NCI-H524 treated with DMSO at 0.1 percent for 48 hours (cell line): ENCODE measurements at places on chromosomes 7 and 10.

DNA sequence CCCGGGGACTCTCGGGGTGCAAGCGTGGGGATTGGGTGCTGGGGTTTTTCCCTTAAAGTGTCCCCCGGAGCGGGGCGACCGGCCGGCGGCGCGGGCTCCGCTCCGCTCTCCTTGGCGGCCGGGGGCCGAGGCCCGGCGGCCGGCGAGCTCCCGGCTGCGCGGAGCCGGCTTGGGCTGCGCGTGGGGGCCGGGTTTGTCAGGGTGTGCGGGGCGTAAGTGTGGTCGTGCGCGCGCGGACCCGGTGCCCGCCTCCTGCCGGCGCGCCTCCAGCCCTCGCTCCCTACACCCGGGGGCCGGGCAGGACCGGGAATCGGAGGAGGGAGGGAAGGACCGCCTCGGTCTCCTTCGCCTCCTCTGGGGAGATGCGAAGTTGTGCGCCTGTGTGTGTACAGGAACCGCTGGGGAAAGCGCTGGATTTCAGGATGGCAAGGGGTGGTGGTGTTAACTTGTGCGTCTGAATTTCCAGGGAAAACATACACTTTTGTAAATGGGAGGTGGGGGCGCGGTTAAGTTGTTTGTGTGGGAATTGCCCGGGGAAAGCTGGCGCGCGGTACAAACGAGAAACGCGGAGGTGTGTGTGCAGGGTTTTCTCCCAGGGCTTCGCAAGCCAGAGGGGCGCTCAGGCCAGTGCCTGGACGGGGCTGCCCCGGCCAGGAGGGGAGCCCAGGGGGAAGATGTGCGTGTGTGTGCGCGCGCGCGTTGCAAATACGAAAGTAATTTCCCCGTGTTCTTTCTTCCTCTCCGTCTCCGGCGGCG is 737 bp downstream of the ZMIZ1 start:
- DNase-seq, result no peak

DNA sequence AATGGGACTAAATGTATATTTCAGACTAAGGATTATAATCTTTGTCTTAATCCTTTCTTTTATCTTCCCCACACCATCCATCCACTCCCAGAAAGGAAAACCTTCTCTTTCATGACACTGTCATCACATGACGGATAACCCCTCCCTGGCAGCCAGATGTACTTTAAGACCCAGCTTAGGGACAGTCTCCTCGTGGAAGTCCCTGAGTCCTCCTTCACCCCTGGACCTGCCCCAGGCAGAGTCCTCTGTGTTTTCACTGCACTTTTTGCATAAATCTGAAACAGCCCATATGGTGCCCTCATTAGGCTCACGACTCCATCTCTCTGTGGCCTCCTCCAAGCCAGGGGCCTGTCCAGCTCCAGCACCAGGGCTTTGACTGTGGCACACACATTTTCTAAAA is 16.0 kb downstream of the NRAP start:
- no peak for DNase-seq

- DNase-seq, result peak; percentile 89
Measured at GRCh38 chr7:3272691-3273141, 28.3 kb upstream of the SDK1 start.

GRCh38 chr7:22544245-22544644 is 44.3 kb upstream of the STEAP1B start:
- no peak for DNase-seq

DNA sequence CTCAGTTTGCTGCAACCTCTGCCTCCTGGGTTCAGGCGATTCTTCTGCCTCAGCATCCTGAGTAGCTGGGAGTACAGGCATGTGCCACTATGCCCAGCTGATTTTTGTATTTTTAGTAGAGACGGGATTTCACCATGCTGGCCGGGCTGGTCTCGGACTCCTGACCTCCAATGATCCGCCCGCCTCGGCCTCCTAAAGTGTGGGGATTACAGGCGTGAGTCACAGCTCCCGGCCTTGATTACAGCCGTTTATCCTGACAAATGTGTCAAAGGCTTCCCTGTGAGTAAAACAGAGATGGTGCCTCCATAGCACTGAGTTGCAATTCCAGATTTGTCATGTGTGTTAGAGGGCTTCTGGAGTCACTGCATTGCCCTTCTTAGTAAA is 273.7 kb downstream of the CCDC3 start:
- no peak for DNase-seq

GRCh38 chr10:110553905-110554304 is 13.6 kb upstream of the SMC3 start:
- no peak for DNase-seq

DNA sequence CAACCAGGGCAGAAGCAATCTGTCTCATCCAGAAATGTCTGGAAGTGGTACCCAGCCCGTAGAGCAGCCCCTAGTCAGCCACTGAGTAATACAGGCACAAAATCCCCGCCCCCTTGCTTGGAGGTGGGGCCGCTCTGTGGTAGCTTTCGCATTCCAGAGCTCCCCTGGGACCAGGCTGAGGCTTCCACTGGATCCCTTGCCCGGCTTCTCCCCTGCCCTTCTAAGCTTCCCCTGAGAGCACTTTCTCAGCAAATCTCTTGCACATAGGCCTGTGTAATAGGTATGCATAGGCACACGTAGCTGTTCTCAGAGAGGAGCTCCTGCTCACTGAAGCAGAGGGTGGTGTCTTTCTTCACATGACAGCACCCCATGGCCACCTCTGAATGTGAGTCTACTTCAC is 144.2 kb downstream of the BMS1 start:
- DNase-seq, result no peak

DNA sequence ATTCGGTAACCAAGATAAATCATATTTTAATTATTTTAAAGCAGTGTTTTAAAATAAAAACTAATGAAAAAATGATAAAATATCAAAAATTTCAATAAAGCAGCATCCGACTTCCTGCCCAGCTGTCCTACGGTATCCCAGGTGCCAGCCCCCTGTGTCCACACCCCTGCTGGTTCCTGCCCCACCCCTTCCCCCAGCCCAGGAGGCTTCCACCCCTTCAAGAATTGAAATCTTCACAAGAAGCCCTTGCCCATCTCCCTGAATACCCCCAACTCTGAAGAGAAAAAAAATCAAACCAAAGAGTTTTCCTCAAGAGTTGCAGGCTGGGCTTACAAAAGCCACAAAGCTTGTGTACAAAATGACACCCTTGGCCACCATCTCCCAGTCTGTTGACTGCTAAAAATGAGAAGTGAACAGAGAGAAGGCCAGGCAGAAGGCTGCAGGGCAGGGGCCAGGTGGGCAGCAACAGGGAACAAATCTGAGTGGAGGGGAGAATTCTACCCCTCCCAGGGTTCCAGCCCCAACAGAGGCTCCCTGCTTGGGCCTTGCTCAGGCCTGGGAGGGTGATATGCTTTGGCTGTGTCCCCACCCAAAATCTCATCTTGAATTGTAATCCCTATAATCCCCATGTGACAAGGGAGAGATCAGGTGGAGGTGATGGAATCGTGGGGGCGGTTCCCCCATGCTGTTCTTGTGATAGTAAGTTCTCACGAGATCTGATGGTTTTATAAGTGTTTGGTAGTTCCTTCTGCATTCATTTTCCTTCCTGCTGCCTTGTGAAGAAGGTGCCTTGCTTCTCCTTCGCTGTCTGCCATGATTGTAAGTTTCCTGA is 14.5 kb downstream of the GPRIN2 start:
- DNase-seq, result no peak

- no peak for DNase-seq
Measured at GRCh38 chr7:134567368-134567767, 18.5 kb downstream of the AKR1B15 start.

- DNase-seq, result no peak
Measured at GRCh38 chr7:81002421-81002820, 83.6 kb upstream of the SEMA3C start.

GRCh38 chr10:26914898-26915297 is 54.1 kb upstream of the ABI1 start:
- DNase-seq, result no peak

GRCh38 chr7:129228633-129229032 is 3.8 kb downstream of the AHCYL2 start:
- DNase-seq, result no peak

GRCh38 chr7:70590126-70590854 is 541.7 kb upstream of the GALNT17 start:
- DNase-seq, result no peak

- DNase-seq, result no peak
Measured at GRCh38 chr10:8614054-8614565, 559.6 kb downstream of the GATA3 start.

- DNase-seq, result no peak
Measured at GRCh38 chr7:121404348-121404747, 8.2 kb upstream of the FAM3C start.

DNA sequence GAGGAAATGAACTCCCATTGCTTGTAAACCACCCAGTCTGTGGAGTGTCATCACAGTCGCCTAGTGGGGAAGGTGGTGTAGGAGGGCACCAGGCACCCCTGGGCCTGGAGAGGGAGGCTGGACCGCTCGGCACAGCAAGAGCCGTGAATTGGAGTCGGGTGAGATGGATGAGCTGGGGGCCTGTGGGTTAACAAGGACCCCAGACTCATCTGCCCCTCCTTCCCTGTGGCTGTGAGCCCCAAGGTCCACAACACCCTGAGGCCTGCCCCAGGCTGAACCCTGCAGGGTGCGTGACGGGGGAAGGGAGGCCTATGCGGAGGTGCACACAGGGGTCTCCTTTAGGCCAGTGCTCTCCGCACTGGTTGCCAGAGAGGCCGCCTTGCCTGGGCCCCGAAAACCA is 581.4 kb upstream of the FOXK1 start:
- DNase-seq, result no peak

GRCh38 chr10:3292636-3293035 is 120.1 kb upstream of the PITRM1 start:
- DNase-seq, result no peak

- DNase-seq, result no peak
Measured at GRCh38 chr7:41198502-41198901, 504.4 kb downstream of the INHBA start.

DNA sequence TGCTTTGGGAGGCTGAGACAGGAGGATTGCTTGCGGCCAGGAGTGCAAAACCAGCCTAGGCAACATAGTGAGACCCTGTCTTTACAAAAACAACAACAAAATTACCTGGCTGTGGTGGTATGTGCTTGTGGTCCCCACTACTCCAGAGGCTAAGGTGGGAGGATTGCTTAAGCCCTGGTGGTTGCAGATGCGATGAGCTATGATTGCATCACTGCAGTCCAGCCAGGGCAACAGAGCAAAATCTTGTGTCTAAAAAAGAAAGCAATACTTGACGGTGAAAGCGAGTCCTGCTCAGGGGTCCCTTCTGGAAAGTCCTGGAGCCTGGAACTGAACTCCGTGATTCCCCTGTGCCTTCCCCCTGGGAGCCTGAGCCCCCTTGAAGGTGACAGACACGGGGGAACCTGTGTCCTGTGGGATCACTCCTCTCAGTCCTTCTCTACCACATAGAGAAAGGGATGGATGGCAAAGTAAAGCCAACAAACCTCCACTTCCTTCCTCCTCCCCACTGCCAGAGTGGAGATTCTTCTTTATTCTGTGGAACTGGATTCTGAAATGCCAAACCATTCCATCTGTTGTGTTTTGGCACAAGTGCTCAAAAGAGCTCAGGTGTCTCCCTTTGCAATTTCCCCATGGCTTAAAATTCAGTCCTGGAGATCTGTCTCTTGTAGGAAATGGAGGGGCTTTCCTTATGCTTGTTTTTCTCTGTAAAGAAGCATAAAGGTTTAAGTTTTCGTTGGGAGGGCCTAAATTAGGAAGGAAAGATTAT is 50.6 kb downstream of the KIAA1217 start:
- DNase-seq, result no peak

DNA sequence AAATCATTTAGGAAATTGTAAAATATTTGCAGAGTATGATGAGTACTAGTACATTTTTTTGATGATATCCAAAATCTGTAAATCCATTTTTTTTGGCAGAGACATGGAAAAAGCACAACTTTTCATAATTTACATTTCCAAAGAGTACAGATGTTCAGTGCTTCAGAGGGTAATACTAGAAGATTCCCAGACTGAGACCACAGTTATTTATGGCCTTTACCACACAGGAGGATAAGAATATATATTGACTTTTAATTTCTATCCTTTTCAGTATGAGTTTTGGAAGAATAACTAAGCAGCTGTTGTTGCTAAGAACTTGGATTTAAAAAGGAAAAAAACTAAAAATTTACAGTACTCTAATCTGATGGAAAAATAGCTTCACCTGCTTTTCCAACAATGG is 61.9 kb downstream of the HGF start:
- DNase-seq, result no peak

GRCh38 chr7:158782761-158783401 is 46.4 kb downstream of the ESYT2 start:
- no peak for DNase-seq
